ENCODE measurements at places on chromosomes 1 and 21. TPM values are rescaled to one million over a fixed set of nuclear protein-coding genes. Genes with fewer than 3 reads are reported as not detected.

CCDC181 gene
- 1.2 TPM for total RNA-seq

MARK1 gene
- total RNA-seq = 8.7 TPM

S100B gene
- 0.25 TPM for total RNA-seq

CD53 gene
- 0.08 TPM for total RNA-seq

PTGFR gene
- total RNA-seq = not detected

GRCh38 chr21:15604413-15604812 lies 125.4 kb upstream of the USP25 start:
- peak; percentile 29 for DNase-seq

DNA sequence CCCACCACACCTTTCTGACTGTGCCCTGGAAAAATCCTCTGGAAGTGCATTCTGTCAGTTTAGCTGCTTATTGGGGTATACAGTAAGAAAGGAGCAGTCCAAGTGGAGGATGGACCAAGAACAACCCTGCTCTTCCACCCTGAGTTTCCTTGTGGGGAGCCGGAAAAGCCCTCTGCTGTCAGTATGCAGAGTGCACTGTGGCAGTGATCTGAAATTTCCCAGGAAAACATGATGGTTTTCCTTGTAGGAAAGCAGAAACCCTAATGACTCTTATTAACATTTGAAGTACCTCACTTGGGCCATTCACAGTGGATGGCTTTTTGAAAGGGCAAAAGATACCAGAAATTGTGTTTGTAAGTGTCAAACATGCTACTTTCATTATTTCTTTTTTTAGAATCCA lies 20.5 kb downstream of the ELAVL4 start:
- no peak for DNase-seq

DNA sequence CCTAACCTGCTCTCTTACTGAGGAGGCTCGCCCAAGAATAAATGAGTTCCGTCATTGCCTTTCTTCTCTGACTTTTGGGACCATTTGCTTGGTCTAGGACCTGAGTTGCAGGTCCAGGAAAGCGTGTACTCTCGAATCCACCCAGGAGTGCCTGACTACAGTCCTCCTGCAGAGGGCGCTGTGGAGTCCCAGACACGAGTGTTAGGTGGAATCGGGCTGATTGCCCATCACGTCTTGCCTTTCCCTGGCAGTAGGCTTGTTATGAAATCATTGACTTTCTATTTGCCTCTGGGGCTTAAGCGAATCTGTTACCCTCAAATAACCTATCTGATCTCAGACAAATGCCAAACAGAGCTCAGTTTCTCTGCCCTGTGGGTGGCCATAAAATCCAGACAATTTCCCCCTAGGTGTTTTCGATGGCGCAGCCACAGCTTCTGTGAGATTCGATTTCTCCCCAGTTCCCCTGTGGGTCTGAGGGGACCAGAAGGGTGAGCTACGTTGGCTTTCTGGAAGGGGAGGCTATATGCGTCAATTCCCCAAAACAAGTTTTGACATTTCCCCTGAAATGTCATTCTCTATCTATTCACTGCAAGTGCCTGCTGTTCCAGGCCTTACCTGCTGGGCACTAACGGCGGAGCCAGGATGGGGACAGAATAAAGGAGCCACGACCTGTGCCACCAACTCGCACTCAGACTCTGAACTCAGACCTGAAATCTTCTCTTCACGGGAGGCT lies at the start of gene IL20:
TSS of gene IL20 (plus strand) at position 685 of the 733 bp plus-strand sequence. CDS start 230 bp downstream, outside the sequence.
- DNase-seq = peak; percentile 69

DNA sequence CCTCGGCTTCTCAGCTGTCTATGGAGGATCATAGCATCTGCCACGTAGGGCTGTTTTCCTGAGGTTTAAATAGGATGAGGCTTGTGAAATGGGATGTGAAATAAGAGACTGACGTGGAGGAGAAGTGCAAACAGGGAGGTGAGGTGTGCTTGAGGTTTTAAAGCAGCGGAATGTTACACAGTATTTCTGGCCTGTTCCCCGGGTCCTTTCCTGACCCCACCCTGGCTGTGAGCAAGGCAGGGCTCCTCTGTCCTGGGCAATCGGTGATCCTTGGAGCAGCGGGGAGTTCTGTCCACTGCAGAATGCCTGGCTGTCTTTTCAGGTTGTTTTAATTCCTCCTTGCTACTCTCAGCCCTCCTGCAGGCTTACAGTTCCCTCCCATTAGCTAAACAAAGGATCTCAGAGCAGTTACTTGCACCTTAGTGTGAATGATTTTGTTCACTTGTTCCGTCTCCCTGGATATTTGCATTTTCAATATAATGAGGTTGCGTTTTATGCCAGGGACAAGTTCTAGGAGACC lies 38.6 kb downstream of the LHX4 start:
- DNase-seq = peak; percentile 68

DNA sequence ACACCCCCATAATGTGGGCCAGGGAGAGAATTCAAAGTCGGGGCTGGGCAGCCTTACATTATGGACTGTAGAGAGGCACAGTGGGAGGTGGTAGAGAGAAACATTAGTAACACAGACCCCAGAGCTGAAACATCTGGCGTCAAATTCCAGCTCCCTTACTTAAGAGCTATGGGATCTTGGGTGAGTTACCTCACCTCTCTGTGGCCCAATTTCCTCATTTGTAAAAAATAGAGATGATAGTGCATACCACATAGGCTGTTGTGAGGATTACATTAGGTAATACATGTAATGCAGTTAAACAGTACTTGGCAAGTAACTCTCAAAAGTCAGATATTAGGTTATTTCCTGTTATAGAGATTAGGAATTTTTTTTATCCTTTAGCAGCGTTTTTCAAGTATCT lies 160.5 kb upstream of the KIAA0040 start:
- no peak for DNase-seq
